ENCODE measurements at places on chromosomes 5 and 9. TPM values are rescaled to one million over a fixed set of nuclear protein-coding genes. Genes with fewer than 3 reads are reported as not detected.

Gene FOXD4L5
- 0.14 TPM for polyA plus RNA-seq

Gene ZNF879
- 8.5 TPM for polyA plus RNA-seq

Gene ANKRD18A
- 2.3 TPM for polyA plus RNA-seq

Gene OLFML2A
- 24.5 TPM for polyA plus RNA-seq

Gene PRDM9
- polyA plus RNA-seq, result 0.03 TPM

DNA sequence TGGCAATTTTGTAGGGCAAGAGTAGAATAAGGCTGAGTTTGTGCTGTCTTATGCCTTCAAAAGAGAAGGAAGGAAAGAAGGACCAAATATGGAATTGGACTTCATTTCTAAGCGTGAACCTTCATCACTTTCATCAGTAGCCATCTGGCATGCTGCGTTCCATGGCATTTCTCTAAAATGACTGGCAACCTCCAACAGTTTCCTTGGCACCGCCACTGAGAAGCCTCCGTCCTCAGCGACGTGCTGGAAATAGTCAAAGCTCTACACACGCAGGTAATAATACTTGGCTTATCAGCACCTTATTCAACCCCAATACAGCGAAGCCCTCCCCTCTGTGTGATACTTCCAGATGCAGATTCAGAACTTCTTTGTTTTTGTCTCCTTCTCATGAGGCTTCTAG lies 169.7 kb upstream of the CD180 start:
- DNase-seq, result no peak

- DNase-seq, result no peak
Observed at GRCh38 chr9:18542837-18543405, 69.0 kb downstream of the ADAMTSL1 start.

DNA sequence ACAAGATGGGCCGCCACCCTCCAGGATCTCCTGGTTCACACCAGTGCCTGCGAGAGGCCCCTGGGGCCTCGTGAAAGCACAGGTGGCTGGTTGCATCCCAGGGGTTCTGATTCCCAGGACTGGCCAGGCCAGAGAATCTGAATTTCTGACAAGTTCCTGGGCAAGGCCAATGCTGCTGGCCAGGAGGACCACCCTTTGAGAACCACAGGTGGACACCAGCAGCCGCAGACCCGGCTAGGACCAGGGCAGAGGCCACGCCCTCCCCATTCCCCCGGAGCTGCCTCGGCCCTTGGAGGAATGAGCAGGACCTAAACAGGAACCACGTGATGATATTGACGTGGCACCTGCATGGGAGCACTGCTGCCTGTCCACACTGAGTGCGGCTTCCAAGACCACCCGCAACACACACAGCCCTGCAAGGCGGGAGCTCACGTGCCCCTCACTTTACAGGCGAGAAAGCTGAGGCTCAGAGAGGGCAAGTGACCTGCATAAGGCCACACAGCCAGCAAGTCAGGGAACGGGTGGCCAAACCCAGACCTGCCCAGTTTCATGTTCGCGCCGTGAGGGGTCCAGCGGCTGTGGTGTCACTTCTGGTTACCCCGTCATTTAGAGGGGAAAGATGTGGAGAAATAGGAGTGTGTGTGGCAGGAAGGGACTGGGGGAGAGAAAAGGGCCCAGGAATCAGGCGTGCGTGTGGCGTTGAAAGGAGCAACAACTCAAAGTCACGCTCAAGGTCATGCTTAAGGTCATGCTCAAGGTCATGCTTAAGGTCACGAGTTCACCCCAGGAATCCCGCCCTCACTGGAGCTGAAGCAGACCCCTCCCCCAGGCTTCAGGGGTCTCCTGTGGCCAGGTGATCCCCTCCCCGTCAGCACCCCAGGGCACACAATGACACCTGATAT lies 105.9 kb upstream of the IER5L start:
- DNase-seq, result no peak

GRCh38 chr5:59487772-59488729 lies 405.5 kb downstream of the PDE4D start:
- DNase-seq, result no peak

- DNase-seq, result no peak
Observed at GRCh38 chr5:177133096-177133852, at the start of gene NSD1. TSS of gene NSD1 (plus strand) at chr5:177133773. CDS start at chr5:177135104, 1,331 bp downstream.

- DNase-seq, result no peak
Observed at GRCh38 chr5:14374100-14374499, 207.5 kb upstream of the OTULINL start.

DNA sequence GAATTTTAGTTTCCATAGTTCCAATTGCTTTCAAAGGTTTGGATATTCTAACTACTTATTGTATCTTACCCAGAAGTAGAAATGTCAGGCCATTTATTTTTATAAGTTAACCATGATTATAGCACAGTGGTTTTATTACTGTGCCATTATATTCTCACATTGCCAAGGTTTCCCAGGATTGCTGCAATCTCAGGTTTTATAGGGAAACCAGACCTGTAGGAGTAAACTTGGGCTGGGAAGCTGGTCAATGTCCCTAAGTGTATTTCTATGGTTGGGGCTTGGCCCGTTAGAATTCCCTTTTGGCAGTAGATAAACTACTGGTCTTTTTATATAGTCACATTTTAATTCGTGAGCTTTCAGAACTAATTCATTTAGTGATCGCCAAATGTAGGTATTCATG lies 396.6 kb upstream of the KCNN2 start:
- DNase-seq, result no peak

DNA sequence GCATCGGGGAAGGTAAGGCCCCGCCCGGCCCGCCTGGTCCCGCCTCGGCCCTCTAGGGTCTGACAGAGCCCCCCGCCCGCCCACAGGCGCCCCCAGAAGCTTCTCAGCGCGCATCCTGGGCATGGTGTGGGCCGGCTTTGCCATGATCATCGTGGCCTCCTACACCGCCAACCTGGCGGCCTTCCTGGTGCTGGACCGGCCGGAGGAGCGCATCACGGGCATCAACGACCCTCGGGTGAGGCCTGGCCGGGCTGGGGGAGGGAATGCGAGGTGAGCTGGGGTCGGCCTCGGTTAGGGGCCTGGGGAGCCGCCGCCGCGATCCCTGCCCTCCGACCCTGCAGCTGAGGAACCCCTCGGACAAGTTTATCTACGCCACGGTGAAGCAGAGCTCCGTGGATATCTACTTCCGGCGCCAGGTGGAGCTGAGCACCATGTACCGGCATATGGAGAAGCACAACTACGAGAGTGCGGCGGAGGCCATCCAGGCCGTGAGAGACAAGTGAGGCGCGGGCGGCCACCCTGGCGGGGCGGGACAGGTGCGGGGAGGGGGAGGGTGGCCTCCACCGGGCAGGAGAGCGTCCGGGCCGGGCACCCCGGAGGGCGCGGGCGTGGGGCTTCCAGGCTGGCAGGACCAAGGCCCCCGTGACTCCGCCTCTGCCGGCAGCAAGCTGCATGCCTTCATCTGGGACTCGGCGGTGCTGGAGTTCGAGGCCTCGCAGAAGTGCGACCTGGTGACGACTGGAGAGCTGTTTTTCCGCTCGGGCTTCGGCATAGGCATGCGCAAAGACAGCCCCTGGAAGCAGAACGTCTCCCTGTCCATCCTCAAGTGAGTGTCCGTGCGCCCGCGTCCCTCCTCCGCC lies 7.1 kb downstream of the LRRC26 start:
- DNase-seq, result no peak

DNA sequence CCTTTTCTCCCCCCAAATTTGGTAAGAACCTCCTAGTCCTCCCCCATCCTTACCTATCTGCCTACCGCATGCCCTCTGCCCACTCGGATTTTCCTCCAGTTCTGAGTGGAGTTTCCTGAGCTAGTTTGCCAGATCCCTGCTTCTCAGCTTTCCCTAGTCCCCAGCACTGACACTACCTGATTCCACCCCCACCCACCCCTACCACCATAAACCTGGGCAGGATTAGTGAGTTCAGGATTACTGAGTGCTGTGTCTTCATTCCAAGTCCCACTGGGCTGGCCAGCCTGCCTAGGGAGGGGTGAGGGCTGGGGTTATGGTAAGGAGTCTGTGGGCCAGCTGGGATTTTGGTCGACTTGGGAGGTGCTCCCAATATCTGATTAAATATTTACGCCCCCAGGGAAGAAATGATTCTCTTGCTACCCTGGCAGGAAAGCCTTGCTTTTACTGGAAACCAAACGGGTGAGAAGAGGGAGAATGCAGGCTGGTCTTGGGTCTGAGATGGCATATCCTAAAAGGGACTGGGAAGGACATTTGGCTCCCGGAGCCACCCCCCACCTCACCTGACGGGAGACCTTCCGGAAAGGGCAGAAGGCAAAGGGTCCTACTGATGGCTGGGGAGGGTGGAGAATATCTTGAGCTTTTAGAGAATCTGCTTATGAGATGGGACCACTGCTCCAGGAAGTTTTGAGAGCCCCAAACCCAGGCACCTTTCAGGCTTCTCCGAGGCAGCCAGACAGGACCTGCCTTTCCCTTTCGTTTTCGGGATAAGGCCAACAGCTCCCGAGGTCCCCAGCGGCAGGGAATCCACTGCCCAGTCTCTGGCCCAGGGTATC lies 3.7 kb downstream of the PITX1 start:
- DNase-seq, result no peak

Data from left renal cortex interstitium (tissue), 4 donors.